ENCODE measurements at places on chromosomes 4 and X.
A peak's percentile ranks its signal among the peaks of the same experiment; 100 is the strongest.

DNA sequence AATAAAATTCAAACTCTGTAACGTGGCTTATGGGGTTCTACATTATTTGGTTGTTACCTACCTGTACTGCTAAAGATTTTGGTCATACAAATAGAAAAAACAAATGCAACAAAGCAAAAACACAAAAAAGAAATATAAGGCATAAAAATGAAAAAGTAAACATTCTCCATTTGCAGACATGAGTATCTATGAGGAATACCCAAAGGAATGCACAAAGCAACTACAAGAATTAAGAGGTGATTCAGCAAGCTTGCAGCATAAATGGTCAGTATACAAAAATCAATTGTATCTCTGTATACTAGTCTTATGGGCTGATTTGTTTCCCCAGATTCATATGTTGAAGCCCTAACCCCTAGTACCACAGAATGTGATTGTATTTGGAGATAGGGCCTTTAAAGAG is 3.6 kb upstream of the PDE5A start:
- DNase-seq = no peak

DNA sequence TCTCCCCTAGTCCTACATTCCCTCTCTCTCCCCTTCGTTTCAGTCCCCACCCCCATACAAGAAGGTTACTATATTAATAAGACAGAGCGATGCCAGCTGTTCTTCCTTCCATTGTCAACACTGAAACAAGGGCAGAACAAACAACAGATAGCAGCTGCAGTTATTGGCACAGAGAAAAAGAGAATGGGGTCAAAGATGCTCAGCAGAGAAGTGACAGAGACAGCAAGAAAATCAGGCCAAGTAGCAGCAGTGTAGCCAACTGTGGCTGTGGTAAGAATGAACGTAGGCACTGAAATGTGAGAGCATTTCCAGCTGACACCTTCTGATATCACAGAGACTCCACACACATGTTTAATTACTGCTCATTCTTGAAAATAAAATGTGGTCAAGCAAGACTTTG is 641.8 kb downstream of the FSTL5 start:
- no peak for DNase-seq

- peak; percentile 75 for DNase-seq
These were observed 2.4 kb downstream of the FRAS1 start for GRCh38 chr4:78059524-78059889.

- DNase-seq = no peak
These were observed 729 bp downstream of the GSX2 start for GRCh38 chr4:54100595-54101189.

- no peak for DNase-seq
These were observed 40.0 kb upstream of the RPS6KA3 start for GRCh38 chrX:20306668-20307067.

- no peak for DNase-seq
These were observed 899.5 kb upstream of the INTU start for GRCh38 chr4:126733301-126733700.

DNA sequence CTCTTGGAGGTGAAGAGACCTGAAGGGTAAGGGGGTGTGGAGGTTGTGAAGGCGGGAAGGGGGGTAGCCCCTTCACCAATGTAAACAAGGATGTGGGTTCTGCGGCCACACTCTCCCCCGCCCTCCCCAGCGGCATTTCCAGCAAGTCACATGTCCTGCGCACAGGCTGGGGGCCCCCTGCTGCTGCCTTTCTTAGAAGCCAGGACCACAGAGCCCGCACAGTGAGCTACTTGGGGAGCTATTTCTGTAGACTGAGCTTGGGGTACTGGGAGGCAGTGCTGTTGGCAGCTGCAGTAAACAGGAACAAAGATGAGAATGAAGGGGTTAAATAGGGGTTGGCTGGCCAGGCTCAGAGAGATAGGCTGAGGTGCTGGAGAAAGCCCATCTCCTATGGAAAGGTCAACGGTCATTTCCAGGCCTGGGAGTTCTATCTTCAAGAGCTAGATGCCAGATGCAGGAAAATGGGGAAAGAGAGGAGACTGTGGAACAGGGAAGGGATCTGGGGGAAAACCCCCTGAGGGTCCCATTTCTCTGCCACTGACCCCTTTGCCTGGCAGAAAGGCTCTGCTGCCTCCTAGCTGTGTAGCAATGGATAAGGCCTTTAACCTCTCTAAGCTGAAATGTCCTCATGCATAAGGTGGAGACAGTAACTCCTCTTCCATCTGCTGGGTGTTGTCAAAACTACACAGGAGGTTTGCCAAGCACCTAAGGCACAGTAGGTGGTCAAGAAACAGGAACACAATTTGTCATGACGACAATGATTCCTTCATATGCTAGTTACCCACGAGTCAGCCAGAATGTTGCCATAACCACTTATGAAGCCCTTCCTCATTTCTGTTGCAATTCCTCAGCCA is 18.5 kb upstream of the PIM2 start:
- DNase-seq = no peak

DNA sequence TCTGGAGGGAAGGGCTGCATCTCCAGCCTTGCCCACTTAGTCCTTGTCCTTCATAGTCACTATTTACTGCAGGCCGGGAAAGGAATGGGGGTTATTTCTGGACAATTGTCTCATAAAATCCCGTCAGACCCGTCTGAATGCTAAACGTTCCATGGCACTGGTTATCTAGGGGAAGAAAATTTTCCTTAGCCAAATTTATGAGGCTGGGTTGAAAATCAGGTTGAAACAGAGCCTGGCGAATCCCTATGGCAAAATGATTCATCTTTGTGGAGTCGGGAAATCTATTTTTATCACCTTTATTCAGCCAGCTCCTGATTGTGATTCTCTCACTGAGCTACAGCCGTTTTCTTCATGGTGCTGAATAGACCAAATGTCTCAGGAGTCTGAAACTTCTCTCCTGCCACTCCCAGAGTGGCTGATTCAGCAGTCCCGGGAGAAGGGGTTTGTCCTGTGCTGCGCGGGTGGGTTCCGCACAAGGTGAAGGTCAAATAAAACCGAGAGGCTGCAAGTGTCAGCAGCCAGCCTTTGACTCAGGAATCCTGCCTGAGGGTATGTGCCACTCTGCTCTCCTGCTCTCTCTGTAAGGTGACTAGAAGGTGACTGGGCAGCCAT is 1.0 kb downstream of the LIMCH1 start:
- no peak for DNase-seq

GRCh38 chrX:17038277-17038676 is 91.8 kb downstream of the REPS2 start:
- DNase-seq = no peak

GRCh38 chr4:1241936-1242505 is 6.9 kb downstream of the CTBP1 start:
- no peak for DNase-seq

DNA sequence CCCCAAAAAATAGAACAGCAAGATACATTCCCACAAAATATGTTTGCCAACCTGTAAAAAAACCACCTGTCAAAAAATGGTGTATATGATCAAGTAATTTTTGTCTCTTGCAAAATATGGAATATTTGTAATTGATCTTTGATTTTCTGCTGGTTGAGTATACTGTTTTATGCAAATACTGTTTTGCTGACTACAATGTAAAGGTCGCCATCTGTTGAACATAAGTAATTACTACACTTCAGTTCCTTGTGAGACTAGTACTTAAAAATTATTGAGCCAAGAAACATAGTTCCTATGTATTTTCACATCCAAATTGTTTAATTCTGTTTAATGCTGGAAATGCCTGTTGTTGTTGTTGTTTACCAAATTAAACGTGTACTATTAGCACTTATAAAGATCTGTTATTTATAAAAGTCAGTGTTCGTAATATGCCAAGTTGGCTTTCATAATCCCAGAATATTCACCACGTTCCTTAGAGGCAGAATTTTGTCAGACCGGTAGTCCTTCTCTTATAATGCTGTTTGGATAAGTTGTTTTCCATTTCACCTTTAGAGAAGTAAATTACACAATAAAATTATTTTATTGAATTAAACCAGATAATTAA is 144.2 kb downstream of the PDLIM5 start:
- peak; percentile 3 for DNase-seq

DNA sequence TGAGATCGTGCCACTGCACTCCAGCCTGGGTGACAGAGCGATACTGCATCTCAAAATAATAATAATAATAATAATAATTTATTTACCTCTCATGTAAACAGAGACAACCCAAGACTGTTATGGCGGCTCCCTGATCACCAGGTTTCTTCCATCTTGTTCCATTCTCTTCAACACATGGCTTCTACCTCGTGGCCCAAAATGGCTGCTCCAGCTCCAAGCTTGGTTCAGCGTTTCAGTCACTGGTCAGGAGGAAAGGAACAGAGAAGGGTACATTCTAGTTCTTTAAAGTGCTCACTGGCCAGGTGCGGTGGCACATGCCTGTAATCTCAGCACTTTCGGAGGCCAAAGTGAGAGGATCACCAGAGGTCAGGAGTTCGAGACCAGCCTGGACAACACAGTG is 24.9 kb upstream of the CHRNA9 start:
- no peak for DNase-seq

DNA sequence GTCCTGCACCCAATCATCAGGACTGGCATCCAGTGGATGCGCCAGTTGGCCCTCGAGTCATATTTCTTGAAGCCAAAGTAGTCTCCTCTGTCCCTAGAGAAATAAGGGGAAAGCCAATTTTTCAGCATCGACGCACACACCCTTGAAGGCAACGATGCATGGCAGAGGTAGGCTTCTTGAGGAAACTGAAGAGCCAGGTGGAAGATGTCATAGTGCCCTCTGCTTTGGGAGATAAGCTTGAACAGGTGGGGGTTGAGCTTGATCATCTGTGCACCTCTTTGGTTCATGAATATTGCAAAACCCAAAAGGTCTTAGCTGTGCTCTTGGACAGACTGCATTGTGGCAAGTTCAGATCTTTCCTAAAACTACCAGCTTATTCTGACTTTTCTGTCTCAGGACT is 34.6 kb upstream of the WDR1 start:
- DNase-seq = no peak

DNA sequence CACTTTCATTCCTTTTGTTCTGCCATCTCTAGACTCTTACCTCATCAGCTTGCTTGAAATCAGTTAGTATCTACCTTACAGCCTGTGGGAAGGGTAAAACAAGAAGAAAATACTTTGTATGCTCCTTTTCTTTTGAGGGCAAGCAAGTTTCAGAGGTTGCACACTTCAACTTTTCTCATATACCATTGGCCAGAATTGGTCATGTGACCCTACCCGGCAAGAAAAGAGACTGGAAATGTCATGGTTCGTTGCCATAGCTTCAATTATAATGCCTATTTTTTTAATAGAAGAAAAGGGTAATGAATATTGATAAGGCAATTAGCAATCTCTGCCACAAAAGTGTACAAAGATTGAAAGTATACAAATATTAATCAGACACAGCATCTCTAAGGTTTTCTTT is 346.7 kb upstream of the TACR3 start:
- DNase-seq = no peak

DNA sequence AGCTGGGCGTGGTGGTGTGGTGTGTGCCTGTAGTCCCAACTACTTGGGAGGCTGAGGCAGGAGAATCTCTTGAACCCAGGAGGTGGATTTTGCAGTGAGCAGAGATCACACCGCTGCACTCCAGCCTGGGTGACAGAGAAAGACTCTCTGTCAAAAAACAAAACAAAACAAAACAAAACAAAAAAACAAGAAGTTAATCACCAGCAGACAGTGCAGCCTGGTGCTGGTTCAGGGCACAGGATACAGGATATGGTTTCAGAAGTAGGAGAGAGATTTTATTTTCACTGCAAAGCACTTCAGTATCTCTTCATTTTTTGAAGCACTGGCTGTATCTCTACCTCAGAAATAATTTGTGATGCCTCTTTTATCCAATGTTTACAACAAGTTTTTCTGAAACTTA is 1222.9 kb upstream of the PRKX start:
- DNase-seq = no peak

DNA sequence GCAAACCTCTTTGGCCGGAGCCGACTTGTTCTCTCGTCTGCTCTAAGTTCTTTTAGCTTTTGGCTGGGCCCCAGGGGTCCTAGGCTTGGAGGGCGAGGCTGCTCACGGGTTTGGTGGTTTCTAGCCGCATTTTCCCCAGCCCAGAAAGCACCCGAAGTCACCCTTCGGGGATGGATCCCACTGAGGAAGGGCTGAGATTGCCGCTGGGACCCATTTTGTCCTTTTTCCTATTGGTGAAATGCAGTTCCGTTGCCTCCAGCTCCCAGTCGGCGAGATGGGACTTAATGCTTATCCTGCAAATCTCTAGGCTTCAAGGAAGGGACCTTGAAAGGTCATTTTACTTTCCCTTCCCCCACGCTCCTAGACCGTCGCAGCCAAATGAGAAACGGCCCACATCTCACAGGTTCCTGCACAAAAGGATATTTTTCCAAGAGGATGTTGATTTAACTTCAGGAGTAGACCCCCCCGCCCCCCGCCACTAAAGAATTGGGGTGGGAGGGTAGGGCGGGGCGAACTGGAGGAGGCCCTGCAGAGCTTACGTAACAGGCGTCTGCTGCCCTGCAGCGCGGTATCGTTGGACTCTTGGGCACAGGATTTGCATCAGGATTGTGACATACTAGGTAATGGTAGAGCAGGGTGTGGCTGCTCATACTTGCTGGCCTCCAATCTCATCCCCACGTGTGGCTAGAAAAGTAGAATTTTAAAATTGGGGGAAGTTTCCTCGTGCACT is 564 bp downstream of the PGK1 start:
- DNase-seq = no peak

GRCh38 chr4:55765070-55765469 is 54.5 kb upstream of the EXOC1L start:
- no peak for DNase-seq

DNA sequence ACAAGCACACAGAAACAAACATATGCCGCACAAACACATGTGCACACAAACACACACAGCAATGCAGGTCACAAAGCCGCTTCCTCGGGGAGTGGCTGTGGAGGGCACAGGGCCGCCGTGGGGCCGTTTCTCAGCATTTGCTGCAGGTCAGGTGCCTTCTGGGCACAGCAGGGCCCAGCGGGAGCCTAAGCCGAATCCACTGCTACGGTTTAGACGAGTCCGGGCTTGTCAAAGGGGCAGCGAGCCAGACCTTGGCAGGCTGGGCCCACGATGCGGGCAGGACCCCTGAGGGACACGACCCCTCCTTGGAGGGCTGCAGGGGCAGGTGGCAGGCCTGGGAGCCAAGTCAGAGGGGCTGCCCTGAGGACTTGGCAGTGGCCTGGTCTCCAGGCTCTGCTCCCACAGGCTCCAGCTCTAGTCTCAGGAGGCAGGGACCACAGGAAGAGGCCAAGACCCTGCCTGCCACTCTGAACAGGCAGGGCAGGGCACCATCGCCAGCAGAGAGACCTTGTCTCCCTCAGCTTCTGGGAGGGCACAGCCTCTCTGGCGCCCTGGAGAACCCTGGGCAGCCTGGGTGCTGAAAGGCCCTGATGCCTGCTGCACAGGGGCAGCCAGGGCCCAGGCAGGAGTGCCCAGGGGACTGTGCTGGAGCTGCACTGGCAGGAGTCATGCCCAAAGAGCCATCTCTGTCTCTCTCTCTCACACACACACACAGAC is 5.5 kb upstream of the ATP2B3 start:
- DNase-seq = no peak

Measured in NCI-H1436 treated with DMSO at 0.1 percent for 48 hours (cell line).